Effector memory CD8-positive, alpha-beta T cell (primary cell): ENCODE measurements at places on chromosomes 11 and 22.

- peaks cover 27% of the 10 kb centered on the region for H3K27me3 ChIP-seq
- DNase-seq = no peak
- no peak overlapping the region for H3K4me3 ChIP-seq
- no peak overlapping the region for H3K27ac ChIP-seq
- peaks cover 6% of the 10 kb centered on the region for H3K36me3 ChIP-seq
These were observed 31.8 kb downstream of the PRDM11 start for GRCh38 chr11:45178223-45178622.

DNA sequence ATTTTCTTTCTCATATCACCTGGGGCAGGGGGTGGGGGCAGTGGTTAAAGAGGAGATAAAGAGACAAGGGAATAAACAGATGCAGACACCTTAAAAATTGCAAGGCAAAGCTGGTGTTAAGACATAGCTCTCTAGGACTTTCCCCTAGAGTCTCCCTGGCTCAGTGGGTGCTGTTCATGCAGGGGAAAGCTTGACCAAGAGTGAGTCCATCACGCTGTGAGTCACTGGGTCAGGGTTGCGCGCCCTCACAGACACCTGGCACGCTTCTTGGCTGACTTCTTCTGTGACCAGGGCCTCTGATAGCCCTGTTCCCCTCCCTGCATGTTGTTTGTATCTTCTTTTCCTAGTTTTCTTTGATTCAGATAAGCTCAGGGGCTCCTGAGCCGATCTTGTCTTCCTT, 31.9 kb downstream of the COMMD9 start:
- DNase-seq = no peak
- no peak overlapping the region for H3K27ac ChIP-seq
- peaks cover 62% of the 10 kb centered on the region for H3K27me3 ChIP-seq

DNA sequence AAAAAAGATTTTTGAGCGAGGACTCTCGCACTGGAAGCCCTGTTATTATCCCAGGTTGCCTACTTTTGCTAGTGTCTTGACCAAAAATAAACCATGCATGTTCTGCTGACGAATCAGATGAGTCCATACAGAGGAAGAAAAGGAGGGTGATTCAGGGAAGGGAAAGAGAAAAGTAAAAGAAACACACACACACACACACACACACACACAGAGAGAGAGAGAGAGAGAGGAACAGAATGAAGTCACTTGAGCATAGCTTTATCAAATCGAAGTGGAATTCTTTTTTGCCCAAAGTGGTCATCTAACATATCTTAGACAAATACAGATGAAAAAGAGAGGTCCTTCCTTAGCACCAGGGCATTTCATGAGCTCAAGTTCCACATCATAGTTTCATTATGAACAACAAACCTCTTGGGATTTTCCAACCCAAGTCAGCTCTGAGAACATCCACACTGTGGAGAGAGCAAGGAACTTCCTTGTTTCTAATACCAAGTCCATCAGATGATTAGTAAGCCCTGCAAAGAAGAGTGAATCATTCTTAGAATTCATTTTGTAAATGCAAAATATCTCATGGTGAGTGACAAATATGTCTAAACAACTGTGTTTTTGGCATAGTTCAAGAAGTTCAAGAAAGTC, 7.7 kb upstream of the MMP12 start:
- H3K36me3 ChIP-seq = no peaks in the 10 kb centered on the region
- H3K4me1 ChIP-seq = no peaks in the 10 kb centered on the region
- H3K4me3 ChIP-seq = no peak overlapping the region
- DNase-seq = no peak

- no peaks in the 10 kb centered on the region for H3K4me1 ChIP-seq
- DNase-seq = no peak
- no peak overlapping the region for H3K27ac ChIP-seq
- no peaks in the 10 kb centered on the region for H3K36me3 ChIP-seq
These were observed 66.5 kb upstream of the GRAMD1B start for GRCh38 chr11:123363556-123363955.

DNA sequence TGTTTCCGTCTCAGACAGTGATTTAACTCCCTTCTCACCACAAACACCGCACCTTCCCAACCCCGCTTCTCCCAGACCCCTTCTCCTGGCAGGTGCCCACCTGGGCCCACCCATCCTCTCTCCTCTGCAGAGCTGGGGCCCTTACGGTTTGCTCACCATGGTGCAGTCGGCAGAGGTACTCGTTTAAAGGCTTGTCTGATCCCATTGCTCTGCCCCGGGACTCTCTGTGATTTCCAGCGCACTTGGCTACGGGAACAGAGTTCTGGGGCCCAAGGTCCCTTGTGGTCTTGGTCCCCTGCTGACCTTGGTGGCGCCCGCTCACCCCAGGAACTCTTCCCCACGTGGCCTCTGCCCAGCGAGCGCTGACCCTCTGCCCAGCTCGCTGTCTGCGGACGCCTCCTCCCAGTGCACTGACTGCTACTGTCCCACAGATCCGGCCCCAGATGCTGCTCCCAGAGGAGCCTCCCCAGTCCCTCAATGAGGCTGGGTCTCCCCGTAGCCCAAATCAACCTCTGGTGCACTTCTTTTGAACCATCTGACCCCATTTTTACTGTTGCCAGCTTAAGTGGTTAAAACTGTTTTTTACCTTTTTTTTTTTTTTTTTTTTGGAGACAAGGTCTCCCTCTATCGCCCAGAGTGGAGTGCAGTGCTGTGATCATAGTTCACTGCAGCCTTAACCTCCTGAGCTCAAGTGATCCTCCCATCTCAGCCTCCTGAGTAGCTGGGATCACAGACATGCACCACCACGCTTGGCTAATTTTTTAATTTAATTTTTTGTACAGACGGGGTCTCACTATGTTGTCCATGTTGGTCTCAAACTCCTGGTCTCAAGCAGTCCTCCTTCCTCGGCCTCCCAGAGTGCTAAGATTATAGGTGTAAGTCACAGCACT, 21.3 kb upstream of the CTSD start:
- DNase-seq = no peak
- H3K4me3 ChIP-seq = no peak overlapping the region
- H3K27ac ChIP-seq = no peak overlapping the region

- H3K27me3 ChIP-seq = no peaks in the 10 kb centered on the region
- peaks cover 27% of the 10 kb centered on the region for H3K4me1 ChIP-seq
- H3K27ac ChIP-seq = peak overlapping the region; percentile 87
- no peak for DNase-seq
- H3K36me3 ChIP-seq = peaks cover 38% of the 10 kb centered on the region
These were observed 809 bp downstream of the MIEF1 start for GRCh38 chr22:39502789-39503409.

DNA sequence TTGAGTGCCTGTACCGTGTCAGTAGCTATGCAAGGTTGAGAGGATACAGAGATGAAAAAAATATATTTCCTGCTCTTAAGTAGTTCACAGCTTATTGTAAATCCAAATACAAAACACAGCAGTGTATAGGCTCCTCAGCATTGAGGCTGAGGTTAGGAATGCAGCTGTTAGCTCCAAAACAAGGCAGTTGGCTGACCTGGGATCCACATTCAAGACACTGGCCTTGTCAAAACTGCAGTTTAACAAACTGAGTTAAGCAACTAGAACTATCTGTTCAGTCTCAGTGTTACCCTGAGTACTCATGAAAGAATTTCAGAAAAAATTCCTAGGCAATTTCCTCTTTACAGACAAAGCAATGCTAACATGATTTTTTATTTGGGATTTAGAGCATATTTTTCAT, 42.8 kb downstream of the REXO2 start:
- H3K27ac ChIP-seq = no peak overlapping the region
- H3K27me3 ChIP-seq = peaks cover 9% of the 10 kb centered on the region
- H3K36me3 ChIP-seq = no peaks in the 10 kb centered on the region
- H3K4me1 ChIP-seq = no peaks in the 10 kb centered on the region
- DNase-seq = no peak

DNA sequence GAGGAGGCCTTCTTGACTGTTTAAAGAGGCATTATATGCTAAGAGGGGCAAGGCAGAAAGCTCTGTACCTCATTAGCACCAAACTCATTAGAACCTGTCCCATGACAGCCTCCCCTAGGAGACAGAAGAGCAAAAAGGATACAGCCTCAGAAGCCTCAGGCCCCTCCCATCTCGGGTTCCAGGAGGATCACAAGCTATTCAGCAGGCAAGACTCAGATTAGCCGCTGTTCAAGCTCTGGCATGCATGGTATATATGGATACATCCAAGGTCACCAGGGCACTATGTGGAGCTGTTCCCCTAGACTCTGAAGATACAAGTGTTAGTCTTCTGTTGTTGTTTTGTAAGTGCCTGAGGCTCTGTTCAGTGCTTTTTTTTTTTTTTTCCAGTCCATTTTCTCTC, 32.1 kb downstream of the ATXN10 start:
- H3K36me3 ChIP-seq = peaks cover 45% of the 10 kb centered on the region
- no peak for DNase-seq
- H3K27me3 ChIP-seq = no peaks in the 10 kb centered on the region
- H3K4me1 ChIP-seq = peaks cover 5% of the 10 kb centered on the region
- H3K4me3 ChIP-seq = no peak overlapping the region

- H3K27ac ChIP-seq = no peak overlapping the region
- H3K4me3 ChIP-seq = no peak overlapping the region
- peaks cover 22% of the 10 kb centered on the region for H3K4me1 ChIP-seq
- H3K36me3 ChIP-seq = peaks cover 26% of the 10 kb centered on the region
- no peak for DNase-seq
These were observed 20.0 kb upstream of the SCARF2 start for GRCh38 chr22:20457506-20458240.

GRCh38 chr11:100484948-100485347, 202.1 kb upstream of the ARHGAP42 start:
- no peaks in the 10 kb centered on the region for H3K36me3 ChIP-seq
- H3K27me3 ChIP-seq = no peaks in the 10 kb centered on the region
- H3K27ac ChIP-seq = no peak overlapping the region
- no peaks in the 10 kb centered on the region for H3K4me1 ChIP-seq
- H3K4me3 ChIP-seq = no peak overlapping the region
- DNase-seq = no peak

DNA sequence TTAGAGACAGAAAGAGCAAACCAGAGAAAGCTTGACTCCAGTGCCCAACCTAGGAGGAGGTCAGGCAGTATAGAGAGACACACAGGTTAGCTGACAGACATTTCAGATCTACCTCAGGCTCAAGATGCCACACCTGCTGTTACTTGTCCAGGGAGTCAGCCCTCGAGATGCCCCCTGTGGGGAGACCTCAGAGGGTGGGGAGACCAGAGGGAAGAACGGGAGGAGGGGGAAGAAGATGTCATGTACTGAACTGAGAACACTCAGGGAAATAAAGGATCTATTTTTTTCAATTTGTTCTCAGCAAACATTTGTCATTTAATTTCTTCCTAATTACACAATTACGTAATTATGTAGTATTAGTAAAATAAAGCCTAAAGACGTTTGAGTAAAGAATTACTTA, 196.3 kb upstream of the CADM1 start:
- H3K4me3 ChIP-seq = no peak overlapping the region
- no peak for DNase-seq
- no peaks in the 10 kb centered on the region for H3K36me3 ChIP-seq
- no peak overlapping the region for H3K27ac ChIP-seq

DNA sequence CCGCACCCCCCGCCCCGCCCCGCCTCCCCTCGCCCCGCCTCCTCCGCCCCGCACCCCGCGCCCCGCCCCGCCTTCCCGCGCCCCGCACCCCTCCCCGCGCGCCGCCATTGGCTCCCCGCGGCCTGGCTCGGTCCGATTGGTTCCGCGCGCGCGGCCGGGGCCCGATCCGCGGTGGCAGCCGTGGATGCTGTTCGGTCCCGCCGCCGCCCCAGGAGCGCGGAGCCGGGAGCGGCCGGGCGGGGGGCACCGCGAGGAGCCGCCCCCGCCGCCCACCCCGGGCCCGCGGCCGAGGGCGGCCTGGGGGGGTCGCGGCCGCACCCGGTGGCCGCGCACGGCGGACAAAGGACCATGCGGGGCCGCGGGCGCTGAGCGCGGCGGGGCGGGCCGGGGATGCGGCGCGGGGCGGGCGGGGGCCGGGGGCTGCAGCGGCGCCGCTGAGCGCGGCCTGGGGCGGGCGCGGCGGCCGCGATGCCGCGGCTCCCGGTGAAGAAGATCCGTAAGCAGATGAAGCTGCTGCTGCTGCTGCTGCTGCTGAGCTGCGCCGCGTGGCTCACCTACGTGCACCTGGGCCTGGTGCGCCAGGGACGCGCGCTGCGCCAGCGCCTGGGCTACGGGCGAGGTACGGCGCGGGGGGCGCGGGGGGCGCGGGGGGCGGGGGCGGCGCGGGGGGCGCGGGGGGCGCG, at the start of gene B4GALNT4:
B4GALNT4 (plus strand) TSS at position 164 of the 683 bp plus-strand sequence; CDS start at position 469, 305 bp downstream.
- H3K36me3 ChIP-seq = no peaks in the 10 kb centered on the region
- no peak for DNase-seq
- no peak within 1 kb of the TSS for H3K27ac ChIP-seq
- H3K4me3 ChIP-seq = peak within 1 kb of the TSS; percentile 79
- peaks cover 24% of the 10 kb centered on the region for H3K4me1 ChIP-seq
- peaks cover 64% of the 10 kb centered on the region for H3K27me3 ChIP-seq

- DNase-seq = no peak
- H3K27ac ChIP-seq = no peak overlapping the region
- peaks cover 19% of the 10 kb centered on the region for H3K27me3 ChIP-seq
- peaks cover 14% of the 10 kb centered on the region for H3K4me1 ChIP-seq
- peaks cover 8% of the 10 kb centered on the region for H3K36me3 ChIP-seq
These were observed 553 bp upstream of the USP47 start for GRCh38 chr11:11841116-11841722.

GRCh38 chr11:45897556-45897955, 9.5 kb downstream of the FREY1 start:
- H3K4me1 ChIP-seq = peaks cover 12% of the 10 kb centered on the region
- DNase-seq = no peak
- H3K36me3 ChIP-seq = peaks cover 12% of the 10 kb centered on the region
- H3K4me3 ChIP-seq = no peak overlapping the region
- no peak overlapping the region for H3K27ac ChIP-seq
- peaks cover 56% of the 10 kb centered on the region for H3K27me3 ChIP-seq
